Eye (tissue), 1 donor: ENCODE measurements at places on chromosomes 1 and 21.

DNA sequence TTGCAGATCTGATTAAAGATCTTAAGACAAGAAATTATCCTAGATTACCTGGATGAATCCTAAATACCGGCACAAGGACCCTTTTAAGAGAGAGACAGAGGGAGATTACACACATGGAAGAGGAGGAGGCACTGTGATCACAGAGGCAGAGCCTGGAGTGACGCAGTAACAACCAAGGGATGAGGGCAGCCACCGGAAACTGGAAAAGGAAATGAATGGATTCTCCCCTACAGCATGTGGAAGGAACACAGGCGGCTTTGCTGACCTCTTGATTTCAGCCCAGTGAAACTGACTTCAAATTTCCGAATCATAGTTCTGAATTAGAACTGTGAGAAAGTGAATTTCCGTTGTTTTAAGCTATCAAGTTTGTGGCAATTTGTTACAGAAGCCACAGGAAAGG is 50.2 kb upstream of the IVNS1ABP start:
- no peak for DNase-seq

DNA sequence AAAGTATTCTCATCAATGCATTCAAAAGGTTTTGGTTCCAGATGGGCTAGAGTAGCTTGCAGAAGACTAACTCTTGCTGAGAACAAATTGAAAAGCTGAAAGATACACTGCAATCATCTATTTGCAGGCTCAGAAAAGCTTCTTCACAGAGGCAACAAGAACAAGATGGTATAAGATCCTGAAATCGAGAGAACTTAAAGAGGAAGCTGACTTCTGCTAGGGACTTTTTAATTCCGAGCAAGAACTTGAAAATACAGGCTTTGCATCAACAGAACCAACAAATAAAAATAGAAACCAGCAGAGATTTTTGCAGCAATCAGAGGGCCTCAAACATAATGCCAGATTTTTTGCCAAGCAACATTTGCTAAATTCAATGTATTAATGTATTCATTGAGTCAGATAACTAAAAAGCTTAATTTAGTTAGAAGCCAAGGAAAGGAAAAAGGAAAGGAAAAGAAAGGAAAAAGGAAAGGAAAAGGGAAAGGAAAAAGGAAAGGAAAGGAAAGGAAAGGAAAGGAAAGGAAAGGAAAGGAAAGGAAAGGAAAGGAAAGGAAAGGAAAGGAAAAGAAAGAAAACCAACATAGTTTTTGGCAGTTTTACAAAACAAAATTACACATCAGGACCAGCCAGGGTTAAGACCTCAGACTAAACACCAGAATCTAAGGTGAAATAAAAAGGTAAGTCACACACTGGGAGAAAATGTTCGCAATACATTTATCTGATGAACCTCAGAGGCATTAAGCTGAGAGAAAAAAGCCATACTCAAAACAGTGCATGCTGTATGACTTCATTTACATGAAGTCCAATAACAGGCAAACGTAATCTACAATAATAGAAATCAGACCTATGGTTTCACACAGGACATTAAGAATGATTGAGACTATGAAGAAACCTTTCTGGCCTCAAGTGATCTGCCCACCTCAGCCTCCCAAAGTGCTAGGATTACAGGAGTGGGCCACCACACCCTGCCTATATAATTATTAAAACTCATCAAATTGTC is 42.6 kb downstream of the FAF1 start:
- no peak for DNase-seq

- DNase-seq: no peak
Measured at GRCh38 chr1:66495495-66495894, 38.5 kb upstream of the SGIP1 start.

DNA sequence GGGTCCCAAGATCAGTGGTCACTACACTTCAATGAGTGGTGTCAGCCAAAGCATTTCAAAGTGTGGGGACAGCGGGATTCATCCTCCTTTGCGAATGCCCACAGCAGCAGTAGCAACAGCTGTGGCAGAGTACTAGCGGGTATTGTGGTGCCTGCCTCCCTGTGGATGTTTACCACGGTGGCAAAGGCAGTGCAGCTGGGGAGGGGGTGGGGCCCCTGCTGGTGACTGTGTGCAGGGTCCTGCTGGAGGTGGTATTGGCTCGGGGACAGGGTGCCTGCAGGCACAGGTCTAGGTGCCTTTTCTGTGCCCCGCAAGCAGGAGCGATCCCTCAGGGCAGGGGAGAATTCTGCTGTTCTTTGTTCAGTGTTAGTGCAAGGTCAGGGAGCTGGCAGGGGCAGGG is 415.7 kb downstream of the USP25 start:
- no peak for DNase-seq

DNA sequence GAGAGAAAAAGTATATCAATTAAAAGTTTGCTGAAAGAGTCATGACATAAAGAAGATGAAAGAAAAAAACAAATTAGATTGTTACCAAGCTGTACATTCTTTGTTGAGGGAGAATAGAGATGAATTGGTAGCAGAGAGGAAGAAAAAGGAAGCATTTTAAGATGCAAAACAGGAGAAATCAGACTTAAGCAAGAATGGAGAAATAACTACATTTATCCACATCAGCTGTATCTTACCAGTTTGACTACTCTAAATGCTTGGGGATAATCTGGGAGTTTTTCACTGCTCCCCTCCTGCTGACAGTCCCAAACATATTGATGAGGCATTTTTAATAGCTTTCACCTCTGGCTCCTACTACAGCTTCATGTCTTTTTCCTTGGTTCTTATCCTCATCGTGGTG is 16.8 kb upstream of the PTPRC start:
- DNase-seq: no peak

GRCh38 chr1:247096958-247097357 is 7.2 kb downstream of the ZNF669 start:
- no peak for DNase-seq

DNA sequence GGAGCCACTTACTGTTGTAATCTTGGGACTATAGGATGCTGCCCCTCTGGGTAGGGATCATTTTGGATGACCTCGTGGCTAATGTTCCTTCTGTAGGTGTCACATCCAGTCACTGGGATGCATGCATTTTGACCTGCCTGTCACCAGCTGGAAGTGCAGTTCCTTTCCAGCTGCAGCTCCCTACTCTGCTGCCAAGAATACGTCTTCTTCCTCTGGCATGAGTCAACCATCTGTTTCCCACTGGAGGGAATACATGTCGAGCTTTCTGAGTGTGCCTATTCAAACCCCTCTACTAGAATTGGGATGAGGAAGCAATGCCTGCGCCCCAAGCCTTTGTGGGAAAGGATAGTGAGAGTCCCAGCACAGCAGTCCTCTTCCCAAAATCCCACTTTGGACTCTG is 415.5 kb upstream of the ADAMTS5 start:
- no peak for DNase-seq
